Pancreas (tissue), 10 donors: ENCODE measurements at places on chromosomes 5 and 9. TPM values are rescaled to one million over a fixed set of nuclear protein-coding genes. Genes with fewer than 3 reads are reported as not detected.

The LCN1 gene
- total RNA-seq, result not detected

The PCDHGA7 gene
- 1.6 TPM for total RNA-seq

DNA sequence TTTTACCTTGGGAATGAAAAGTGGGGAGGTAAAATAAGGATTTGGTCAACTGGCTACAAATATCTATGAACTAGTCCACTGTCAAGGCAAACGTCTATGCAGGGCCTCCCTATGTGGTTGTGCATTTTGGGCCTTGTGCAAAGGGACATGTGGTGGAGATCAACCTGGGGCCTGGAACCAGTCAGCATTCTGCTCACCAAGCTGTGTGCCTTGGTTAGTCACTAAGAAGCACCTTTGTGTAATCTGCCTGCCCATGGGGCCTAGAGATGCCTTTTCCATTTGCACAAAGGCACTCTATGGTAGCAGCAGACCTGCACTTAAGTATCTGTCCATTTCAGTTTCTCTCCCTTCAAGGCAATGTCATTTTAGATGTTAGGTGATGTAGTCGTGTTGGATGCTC is 184.0 kb downstream of the GNAQ start:
- H3K4me3 ChIP-seq, result no peak overlapping the region
- no peaks in the 10 kb centered on the region for H3K36me3 ChIP-seq
- H3K4me1 ChIP-seq, result peaks cover 11% of the 10 kb centered on the region
- H3K27me3 ChIP-seq, result no peaks in the 10 kb centered on the region
- DNase-seq, result no peak

DNA sequence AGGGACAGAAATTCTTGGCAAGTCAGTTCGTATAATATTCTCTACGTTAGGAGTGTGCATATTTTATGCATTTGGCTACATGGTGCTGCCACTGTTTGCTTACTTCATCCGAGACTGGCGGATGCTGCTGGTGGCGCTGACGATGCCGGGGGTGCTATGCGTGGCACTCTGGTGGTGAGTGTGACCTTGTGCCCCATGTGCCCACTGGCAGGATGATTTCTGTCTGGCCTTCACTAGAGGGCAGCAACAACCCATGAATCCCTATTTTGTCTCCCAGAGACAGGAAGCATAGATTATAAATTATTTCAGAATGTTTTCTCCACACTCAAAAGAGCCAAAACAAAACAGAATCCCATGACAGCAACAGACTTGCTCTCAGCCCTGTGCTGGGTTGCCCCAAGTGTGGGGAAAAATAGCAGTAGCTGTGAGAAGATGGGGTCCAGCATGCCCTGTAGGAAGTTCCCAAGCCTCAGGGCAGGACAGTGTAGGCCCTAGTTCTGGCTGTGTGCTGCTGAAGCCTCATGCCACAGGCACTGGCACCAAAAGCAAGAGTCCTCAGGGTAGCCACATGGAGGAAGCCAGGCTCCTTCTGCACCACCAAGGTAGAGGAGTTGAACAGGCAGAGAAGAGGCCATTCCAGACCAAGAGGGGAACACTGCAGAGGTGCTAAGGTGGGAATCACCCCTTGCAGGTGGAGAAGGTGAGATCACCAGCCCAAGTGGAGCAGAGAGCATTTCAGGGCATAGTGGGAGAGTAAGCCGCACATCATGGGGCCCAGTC is 16.0 kb downstream of the SLC22A5 start:
- DNase-seq, result no peak
- no peaks in the 10 kb centered on the region for H3K27me3 ChIP-seq
- H3K4me3 ChIP-seq, result no peak overlapping the region
- peaks cover 8% of the 10 kb centered on the region for H3K4me1 ChIP-seq
- H3K27ac ChIP-seq, result no peak overlapping the region
